ENCODE measurements at places on chromosomes 2 and 18. TPM values are rescaled to one million over a fixed set of nuclear protein-coding genes. Genes with fewer than 3 reads are reported as not detected.

- no peak for DNase-seq
Observed at GRCh38 chr2:197081294-197081693, 154.8 kb upstream of the PGAP1 start.

DNA sequence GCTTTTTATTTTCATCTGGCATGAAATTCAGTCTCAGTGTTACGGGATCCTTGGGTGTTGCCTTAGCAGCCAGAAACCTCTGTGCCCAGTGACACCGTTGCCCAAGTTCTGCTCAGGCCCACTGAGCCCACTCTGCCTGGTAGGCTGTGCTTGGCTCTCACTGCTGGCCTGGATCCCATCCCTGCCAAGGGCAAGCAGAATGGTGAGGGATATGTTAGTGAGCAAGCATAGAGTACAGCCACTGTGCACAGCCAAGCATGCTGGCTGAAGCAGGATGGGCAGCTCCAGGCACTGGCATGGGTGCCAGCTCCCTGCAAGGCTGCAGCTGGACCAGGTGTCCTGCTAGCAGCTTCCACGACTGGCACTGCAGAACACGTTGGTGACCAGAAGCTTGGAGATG is 194.7 kb upstream of the TFPI start:
- DNase-seq, result no peak

ZNF804A gene
- total RNA-seq, result 1.1 TPM

GRCh38 chr2:106053581-106053980 is 140.5 kb downstream of the UXS1 start:
- DNase-seq, result no peak

CYRIA gene
- total RNA-seq, result 4.2 TPM

DNA sequence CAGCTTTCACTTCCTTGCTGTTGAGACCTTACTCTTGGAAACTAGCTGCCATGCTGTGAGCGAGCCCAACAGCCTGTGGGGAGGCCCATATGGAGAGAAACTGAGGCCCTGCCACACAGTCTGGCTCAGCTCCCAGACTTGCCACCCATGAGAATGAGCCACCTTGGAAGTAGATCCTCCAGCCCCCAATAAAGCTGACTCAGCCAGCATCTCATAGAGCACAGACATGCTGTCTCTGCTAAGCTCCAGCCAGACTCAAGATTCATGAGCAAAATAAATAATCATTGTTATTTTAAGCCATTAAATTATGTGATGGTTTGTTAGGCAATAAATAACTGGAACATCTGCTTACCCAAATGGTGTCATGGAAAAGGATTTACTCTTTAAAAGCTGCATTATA is 53.6 kb upstream of the DDX18 start:
- DNase-seq, result no peak

DNA sequence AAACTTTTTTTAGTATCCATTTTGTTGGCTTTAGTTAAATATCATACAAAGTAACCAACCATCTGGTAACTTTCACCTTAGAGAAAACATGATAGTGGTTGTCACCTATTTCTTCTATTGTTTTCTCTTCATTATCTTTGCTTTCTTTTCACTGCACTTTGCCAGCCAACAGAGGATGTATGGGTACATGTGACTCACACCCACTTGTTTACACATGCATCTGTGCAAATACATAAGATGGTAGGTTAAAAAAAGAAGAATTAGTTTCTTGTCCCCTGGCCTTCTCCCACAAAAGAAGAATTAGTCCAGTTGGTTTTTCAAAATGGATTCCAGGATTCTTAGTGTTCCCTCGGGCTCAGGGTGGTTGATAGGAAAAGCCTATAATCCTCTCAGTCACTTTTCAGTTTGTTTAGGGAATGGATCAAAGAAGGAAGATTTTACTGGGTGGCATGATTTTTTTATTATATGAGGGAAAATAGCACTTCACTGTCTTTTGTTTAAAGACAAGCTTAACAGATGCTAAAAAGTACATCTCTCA is 46.6 kb downstream of the CDK15 start:
- no peak for DNase-seq

DNA sequence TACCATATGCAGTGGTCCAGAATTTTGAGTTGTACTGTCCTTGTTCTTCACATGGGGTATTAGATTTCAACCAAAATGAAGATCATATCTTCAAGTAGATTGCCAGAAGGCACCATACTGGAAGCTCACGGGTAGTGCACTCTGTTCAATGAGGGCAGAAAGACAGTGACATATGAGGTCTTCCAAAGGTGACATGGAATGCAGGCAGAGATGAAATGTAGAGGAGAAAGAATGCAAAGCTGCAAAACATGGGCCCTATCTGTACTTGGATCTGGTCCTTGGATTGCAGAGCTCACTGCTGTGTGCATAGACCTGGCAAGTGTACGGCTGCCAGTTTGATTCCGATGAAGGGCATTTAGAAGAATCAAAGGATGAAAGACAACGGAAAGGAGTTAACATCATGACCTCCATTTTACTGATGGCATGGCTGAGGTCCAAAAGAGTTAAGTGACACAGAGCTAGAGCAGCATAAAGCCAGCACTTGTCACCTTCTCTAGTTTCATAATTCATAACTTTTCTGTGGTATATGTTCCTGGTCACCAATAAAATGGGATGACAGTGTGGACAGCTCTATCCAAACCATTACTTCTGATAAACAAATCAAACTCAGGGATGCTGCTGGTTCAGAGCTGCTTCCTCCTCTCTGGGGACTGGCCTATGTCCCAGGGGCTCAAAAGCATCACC is 64.7 kb downstream of the BCL2 start:
- DNase-seq, result no peak

UNC80 gene
- total RNA-seq, result not detected

LRRTM4 gene
- not detected for total RNA-seq
